ENCODE measurements at places on chromosomes 16 and 17. TPM values are rescaled to one million over a fixed set of nuclear protein-coding genes. Genes with fewer than 3 reads are reported as not detected.

DNA sequence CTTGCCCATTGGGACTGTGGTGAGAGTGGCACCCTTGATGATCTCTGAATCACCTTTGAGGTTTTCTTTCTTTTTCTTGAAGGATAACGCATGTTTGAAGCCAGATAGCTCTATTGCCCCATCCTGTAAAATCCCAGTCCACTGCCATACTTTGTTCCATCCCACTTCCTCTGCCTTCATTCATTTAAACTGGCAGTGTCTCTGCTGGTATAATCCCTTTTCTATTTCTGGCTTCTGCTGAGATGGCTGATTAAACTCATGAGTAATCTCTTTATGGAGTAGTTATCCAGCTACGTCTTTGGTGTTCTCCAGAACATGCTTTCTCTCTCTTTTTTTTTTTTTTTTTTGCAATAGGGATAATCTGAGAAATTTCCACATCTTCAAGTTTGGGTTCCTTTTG lies 656.5 kb upstream of the SALL1 start:
- no peak for DNase-seq

GRCh38 chr17:57379895-57380434 lies 123.6 kb downstream of the MSI2 start:
- no peak for DNase-seq

DNA sequence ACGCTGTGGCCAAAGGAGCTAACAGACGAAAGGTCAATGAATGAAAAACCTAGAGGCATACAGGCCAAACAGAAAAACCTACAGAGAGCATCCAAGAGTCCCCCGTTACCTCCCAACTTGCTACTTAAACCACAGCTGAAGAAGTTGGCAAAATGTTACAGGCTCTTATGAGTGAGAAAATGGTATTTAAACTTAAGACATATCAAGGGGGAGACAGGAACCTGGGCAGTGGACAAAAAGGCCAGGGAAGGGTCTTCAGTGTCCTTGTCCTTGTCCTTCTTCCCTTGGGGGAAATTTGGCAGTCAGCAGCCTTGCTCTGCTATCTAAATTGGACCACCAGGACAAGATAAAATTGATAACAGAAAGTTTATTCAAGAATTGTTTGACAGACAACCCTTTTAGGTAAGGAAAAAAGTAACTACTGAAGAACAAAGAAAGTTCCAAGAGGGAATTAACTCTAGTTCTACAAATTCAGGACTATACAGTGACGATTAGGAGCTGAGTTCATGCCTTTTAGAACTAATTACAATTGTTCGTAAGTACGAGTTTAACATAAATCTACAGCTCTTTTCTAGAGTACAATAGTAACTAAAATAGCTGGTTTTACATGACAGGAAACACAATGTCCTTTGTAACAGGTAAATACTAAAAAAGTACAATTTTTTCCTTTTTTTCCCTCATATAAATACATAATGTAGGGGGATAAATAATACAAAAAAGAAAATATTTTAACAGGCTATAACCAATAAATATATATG lies 3.8 kb upstream of the HOXB2 start:
- no peak for DNase-seq

DNA sequence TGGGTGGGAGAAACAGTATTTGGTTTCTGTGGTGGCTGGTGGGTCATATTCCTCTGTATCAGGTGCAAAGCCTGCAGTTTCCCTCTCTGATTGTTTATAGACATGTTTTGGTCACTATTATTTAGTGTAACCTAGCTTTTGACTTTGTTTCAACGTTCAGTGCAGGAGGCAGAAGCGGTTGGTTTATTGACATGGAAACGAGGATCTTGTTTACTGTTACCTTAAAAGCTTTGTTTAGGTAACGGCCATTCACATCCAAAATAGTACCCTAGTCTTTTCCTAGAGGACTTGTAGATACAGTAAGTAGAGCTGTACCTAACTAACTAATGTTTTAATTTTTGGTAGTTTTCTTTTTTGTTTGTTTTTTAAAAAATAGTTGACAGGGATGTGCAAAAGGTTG lies 3.5 kb downstream of the MSI2 start:
- no peak for DNase-seq

RABEP2 gene
- total RNA-seq = 27.4 TPM
